Stimulated activated CD4-positive, alpha-beta T cell treated with anti-CD3 and anti-CD28 coated beads, Interleukin-1b, Interleukin-23, amount 100 ng/mL, for 1 hour (primary cell): ENCODE measurements at places on chromosomes 1 and 21.

DNA sequence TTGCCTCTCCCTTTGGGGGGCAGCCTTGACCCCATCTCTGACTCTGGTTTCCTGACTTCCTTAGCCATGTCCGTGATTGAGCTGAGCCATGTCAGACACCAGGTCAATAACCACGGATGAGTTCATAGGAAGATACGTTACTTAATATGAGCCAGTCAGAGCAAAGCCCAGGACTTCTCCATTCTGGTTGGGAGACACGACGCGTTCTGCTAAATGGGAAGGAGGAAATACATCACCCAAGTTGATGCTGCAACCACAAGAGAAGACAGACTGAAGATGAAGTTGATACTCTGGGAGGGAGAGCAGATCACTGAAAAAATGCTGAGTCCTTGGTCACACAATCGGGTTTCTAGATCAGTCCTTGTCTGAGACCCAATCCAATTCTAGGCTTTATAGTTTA lies 90.9 kb downstream of the MATN1 start:
- no peak for DNase-seq

DNA sequence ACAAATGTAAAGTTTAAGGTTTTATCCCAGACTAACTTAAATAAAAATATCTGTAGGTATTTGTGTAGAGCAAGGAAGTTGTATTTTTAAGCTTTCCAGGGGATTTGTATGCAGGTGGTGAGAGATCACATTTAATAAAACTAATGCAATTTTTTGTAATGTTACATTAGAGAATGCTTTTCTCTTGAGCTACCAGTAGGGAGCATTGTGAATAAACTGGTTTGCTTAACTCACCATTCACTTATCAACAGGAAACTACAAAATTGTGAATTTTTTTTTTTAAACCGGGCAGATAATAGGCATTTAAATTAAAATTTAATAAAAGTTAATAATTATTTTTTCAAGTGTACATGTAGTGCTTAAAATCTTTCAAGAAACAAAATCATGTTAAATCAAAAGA lies 78.6 kb downstream of the IVNS1ABP start:
- no peak for DNase-seq

DNA sequence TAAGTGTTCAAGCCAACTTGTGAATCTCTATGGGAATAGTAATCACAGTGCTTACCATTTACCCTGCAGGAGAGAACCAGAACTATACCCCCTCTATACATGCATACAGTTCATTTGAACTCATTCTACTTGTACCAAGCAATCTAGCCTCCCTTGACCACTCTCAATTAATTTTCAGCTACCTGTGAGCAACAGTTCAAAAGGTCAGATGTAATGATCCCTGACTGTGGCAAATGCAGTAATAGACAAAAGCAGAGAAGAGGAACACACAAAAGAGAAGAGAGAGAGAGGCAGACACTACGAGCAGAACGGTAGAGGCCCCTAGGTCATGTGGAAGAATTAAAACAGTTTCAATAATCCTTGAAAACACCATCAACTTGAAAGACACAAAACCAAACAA lies 52.8 kb downstream of the FMO4 start:
- no peak for DNase-seq

DNA sequence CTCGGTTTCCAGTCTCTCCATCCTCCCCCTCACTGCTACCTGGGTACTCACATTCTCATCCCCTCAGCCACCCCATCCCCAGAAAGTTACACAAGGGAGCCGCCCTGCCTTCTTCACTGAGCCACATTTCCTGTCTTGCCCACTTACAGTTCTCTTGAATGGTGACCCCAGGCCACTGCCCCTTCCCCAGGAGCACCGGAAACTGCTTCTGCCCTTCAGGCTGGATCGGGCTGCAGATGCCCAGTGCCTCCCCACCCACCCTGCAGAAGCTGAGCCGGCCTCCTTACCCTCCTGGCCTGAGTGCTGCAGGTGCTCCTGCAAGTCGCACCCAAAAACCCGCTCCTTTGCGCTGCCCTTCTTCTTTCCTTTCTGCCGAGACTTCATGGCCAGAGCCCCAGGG lies 450 bp downstream of the ARHGAP30 start:
- no peak for DNase-seq

DNA sequence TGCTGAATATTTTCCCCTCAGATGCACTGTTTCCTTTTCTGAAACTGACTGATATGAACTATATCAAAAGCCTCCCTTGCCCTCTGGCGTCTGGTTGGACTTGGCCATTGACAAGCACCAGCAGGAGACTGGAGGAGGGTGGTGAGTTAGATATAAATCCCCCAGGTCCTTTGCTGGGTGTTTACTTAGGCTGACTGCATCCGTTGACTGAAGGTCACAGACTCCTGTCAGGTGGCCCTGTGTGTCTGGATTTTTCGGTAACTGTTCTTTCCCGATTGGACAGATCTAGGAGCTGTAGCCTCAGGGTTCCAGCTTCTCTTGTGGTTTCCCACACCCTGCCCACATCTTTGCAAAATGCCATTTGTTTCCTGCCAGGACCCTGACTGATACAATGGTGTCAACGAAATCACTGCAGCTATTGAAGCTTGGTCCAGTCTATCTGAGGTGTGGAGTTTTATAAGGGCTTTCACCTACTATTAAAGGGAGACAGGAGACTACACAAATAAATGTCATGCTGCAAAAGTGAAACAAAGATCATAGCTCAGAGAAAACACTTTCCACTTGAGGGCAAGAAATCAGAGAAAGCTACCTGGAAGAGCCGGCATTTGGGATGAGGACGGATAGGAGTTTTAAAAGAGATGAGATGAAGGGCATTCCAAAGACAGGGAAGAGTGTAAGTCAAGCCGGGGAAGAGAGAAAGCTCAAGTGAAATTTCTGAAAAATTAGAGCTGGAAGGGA lies 1.5 kb upstream of the MAGI3 start:
- no peak for DNase-seq

DNA sequence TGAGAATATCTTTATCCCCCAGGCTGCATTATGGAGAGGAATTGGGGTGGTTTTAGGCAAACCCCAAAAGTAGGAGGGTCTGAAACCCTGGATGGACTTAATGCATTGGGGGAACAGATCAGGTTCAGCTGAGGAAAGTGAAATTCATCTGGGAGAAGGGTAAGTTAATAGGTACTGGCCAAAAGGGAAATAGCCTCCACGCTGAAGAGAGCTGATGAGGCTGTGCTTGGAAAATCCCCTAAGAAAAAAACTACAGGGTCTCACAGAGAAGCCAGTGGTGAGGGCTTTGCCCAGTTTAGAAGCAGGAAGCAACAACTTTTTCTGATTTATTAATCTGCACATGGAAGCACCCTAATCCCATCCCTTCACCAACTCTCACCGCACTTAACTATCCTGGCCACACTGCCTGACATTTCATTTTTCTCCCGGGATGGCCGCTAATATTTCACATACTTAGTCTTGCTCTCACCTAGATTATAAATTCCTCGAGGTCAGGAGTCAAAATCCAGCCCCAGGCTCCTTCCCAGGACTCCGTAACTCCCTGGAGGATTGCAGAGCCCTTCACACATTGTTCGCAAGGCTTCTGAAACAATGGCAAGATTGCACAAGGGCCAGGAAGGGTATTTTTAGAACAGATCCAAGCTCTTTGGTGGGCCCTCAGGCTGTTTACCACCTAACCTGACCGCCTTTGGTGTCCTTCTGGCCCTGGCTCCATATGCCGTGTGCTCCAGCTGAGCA lies 60.9 kb upstream of the TARBP1 start:
- DNase-seq: no peak

DNA sequence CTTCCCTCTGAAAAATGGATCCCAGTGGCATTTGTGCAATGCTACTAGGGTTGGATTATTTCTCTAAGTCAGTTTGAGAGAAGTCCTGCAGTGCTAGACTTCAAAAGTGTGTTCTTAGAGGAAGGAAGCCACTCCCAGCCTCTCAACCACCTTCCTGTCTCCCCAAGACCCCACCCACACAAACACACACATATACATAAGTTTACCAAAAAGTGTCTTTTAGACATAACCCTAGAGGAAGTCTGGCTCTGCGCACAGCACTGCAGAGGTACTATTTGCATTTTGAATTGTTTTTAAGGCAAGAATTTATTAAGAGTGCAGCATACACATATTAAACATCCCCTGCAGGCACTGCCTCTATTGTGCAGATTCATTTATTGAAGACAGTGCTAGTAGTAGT lies 127.3 kb downstream of the HHIPL2 start:
- no peak for DNase-seq

DNA sequence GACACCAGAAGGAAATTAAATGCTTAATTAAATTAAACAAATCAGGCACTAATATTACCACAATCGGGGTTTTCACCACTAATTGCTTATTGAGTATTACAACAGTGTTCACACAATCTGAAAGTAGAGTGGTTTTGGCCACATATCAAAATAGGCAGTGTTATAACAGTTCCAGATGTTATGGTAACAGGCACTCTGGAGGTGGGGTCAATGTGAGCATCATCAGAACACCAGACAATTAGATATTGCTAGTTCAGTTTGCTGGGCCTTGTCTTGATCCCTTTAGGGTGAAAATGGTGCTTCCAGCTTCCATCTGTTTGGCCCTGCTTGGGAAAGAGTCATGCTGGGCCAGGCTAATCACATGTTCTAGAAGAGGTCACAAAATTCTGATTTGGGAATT lies 14.5 kb upstream of the DDAH1 start:
- no peak for DNase-seq

DNA sequence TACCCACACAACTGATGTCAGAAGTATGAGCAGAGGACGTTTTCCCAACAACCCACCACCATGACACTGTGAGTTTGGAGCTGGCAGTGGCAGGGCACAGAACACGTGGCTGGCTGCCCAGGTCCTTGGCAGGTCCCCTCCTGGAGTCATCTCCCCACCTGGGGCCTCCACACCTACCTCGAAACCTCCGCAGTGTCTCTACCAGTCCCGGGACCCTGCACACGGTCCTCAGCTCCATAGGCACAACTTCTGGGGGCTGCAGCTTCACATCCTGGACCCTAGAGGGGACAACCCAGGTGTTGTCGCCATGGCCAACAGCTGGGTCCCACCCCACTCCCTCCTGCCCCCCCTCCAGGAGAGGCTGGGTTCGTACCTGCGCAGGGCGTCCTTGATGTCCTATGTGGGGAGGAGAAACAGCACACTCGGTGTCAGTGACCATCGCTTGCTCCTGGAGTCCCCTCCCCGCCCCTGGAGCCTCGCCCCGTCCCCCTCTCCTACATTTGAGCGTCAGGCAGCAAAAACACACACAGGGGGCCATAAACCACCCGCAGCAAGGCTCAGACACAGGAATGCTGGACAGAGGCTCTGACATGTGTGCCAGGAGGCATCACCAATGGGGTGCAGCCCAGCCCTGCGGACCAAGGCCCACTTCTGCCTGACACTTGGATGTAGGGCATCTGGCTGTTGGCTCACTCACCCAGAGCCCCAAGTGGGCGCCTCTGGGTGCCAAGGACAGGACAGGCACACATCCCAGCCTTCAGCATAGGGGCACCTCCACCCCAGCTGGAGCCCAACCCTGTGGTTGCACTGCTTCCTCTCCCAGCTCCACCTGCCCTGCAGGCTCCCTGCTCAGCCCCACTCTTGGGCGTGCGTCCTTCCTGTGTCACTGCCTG lies 9.6 kb downstream of the TRIM11 start:
- DNase-seq: no peak

GRCh38 chr1:169078163-169078883 lies 28.2 kb upstream of the ATP1B1 start:
- DNase-seq: no peak

DNA sequence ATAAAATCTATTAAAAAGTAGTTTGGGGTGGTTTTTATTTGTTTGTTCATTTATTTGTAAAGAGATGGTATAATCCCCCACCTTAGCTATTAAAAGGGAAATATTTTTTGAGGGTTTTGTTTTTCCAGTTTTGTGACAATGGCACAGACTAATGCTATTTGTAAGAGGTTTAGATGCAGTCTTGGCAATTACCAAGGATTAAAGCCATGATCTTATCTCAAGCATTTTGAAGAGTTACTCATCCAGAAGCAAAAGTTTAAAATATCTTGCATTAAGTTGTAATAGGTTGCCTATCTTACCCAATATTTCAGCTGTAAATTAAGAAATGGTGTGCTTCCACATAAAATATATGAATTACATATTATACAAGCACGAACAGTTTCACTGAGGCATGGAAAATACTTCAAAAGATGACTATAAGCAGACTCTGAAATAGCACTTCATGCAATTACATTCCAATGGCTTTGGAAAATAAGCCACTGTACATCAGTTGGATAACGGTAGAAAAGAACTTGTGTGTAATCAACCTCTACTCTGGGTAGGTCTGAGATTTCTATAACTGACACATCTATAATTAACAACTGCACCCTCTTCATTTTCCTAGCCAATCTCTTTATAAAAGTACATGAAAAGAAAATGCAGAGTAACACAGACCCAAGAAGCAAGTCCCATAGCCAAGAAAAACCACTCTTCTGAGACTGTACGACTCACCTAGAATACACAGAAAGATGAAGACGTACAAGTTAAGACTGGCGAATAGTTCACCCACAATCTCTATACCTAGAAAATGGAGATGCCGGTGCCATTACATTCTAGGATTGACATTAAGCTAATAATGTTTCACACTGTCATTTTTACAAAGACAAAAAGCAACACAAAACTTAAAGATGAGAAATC lies 95.2 kb downstream of the PTPN14 start:
- no peak for DNase-seq

DNA sequence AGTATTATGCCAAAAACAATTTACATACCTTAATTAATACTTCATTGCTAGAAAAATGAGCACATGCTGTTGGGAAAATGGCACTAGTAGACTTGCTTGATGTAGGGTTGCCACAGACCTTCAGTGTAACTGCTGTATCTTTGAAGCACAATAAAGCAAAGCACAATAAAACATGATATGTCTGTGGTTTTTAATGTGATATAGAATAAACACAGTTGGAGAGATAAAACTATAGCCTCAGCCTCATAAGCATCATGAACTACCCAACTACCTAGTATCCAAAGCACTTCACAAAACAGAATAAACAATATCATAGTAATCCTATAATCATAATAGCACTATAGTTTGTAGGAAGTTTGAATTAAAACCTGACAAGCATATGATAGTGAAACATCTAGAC lies 143.5 kb downstream of the SYT14 start:
- DNase-seq: no peak

DNA sequence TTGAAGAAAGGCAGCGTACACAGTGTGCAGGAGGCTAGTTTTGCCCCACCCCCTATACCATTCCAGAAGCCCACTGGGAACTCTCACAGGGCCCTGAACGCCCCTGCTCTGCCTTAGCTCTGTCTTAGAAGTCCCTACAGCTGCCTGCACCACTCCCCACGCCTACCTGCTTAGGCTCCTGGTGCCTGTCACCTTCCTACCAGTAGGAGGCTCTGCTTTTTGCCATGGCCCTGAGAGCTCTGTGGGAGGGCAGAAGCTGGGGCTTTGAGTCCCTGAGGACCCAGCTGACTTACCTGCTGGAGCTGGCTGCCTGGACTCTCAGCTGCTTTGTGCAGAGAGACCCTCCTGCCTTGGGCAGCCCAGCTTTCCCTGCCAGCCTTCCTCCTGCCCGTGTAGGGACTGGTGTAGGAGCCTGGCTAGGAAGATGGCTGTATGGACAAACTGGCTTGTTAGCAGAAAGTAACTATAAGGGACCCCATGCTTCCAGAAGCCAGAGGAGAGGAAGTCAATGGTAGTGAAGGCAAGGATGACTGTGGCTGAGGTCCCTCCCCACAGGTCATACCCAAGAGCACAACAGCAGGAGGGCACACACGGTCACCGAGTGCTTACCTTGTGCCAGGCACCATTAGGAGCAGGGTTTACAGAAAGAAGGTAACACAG lies 9.8 kb upstream of the CELSR2 start:
- DNase-seq: no peak
